ENCODE measurements at places on chromosomes 1 and 21.

DNA sequence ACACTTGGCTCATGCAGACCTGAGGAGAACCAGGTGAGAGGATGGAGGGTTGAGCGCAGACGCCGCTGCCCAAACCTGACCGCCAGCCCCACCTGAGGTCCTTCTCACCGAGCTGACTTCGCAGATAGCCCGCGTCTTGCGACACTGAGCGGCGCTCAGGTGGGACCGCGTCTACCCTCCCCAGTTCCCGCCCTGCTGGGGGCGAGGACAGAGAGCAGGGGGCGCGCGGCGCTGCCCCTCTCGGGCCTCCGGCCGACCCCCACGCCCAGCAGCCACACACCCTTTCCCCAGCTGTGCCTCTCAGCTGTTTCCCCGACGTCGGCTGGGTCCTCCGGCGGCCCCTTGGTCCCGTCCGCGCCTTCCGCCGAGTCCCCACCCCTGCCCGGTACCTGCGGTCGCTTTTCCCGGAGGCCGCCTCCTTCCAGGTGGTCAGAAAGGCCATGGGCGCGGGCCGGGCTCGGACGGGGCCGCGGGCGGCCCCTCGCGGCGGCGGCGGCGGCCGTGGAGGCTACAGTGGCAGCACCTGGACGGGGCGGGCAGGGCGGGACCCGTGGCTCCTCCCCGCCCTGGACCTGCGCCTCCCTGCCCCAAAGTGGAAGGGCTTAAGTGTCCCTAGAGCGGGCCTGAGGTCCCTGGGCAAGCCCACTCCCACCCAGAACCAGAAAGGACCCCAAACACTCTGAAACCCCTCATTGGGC is 14.4 kb upstream of the TTC39A start:
- peaks cover 27% of the 10 kb centered on the region for H3K27me3 ChIP-seq
- DNase-seq: no peak
- H3K36me3 ChIP-seq: no peaks in the 10 kb centered on the region

DNA sequence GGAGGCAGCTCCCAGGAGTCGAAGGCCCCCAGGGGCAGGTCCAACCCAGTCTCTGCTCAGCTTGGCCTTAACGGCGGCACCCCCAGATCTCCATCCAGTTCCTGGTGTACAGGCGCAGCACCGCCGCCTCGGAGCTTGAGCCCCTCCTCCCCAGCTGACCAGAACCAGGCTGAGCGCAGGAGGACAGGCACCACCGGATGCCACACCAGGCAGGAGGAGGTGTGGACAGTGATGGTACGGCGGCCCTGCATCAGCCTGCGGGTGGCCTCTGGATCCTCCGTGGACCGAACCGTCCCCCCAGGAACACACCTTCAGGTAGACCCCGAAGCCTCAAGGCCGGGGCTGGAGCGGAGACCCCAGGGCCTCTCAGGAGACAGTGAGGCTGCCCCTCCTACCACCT is 16.4 kb downstream of the SLC66A1 start:
- DNase-seq: no peak

DNA sequence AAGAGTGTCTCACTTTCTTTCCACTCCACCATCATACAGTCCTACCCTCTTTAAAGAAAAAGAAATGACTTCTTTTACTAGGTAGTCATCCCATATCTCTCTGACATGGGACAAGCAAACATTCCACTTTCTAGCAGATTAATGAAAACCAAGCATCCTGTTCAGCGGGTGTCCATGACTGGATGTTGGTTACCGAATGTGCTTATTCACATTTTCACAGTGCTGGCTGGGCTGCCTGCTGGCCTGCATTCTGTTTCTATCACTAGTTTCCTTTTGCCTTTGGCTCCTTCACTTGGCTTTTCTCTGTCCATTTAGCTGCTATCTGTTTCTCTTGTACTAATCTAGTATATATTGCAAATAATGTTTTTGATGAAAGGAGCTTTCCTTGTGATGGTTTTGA is 598.4 kb downstream of the RWDD3 start:
- no peak overlapping the region for H3K27ac ChIP-seq
- DNase-seq: no peak
- H3K36me3 ChIP-seq: no peaks in the 10 kb centered on the region
- no peaks in the 10 kb centered on the region for H3K4me1 ChIP-seq
- no peak overlapping the region for H3K4me3 ChIP-seq

DNA sequence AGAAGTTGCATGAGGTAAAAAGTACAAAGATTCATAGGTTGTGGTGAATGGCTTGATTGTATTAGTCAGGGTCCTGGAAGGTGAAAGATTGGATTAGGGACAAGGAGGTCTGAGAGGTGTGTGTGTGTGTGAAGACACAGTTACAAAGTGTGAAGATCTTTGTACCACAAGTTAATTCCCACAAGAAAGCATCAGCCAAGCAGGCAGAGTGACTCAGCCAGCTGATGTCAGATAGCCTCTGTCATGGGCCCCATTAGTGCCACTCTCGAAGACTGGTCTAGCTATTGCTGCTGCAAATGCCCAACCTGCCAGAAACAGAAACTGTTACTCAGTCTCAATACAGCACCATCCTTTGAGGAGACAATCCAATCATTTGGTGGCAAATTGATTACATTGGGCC is 96.5 kb downstream of the DTL start:
- H3K4me1 ChIP-seq: no peaks in the 10 kb centered on the region
- H3K36me3 ChIP-seq: no peaks in the 10 kb centered on the region
- H3K4me3 ChIP-seq: no peak overlapping the region

GRCh38 chr1:18805150-18805879 is 54.1 kb downstream of the TAS1R2 start:
- DNase-seq: no peak
- no peak overlapping the region for H3K27ac ChIP-seq

DNA sequence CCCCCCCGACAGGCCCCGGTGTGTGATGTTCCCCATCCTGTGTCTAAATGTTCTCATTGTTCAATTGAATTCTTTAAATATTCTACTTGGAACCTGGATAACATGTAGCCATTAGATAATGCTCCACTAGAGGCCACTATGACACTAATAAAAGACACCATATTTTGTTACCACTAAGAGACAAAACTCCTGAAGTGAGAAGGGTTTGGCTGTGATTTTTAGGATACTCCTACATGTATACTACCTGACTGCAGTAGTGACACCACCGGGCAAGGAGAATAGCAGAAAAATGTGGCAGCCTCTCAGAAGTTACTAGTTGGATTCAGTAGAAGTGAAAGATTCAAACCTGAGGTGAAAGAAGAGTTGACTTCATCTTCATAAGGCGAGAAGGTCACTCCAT is 36.0 kb downstream of the F5 start:
- H3K36me3 ChIP-seq: no peaks in the 10 kb centered on the region
- no peaks in the 10 kb centered on the region for H3K27me3 ChIP-seq
- DNase-seq: no peak
- H3K4me3 ChIP-seq: no peak overlapping the region
- no peak overlapping the region for H3K27ac ChIP-seq

GRCh38 chr21:33866826-33867225 is 48.8 kb downstream of the ATP5PO start:
- no peak for DNase-seq
- H3K36me3 ChIP-seq: no peaks in the 10 kb centered on the region
- no peaks in the 10 kb centered on the region for H3K4me1 ChIP-seq
- H3K27ac ChIP-seq: no peak overlapping the region
- H3K4me3 ChIP-seq: no peak overlapping the region

DNA sequence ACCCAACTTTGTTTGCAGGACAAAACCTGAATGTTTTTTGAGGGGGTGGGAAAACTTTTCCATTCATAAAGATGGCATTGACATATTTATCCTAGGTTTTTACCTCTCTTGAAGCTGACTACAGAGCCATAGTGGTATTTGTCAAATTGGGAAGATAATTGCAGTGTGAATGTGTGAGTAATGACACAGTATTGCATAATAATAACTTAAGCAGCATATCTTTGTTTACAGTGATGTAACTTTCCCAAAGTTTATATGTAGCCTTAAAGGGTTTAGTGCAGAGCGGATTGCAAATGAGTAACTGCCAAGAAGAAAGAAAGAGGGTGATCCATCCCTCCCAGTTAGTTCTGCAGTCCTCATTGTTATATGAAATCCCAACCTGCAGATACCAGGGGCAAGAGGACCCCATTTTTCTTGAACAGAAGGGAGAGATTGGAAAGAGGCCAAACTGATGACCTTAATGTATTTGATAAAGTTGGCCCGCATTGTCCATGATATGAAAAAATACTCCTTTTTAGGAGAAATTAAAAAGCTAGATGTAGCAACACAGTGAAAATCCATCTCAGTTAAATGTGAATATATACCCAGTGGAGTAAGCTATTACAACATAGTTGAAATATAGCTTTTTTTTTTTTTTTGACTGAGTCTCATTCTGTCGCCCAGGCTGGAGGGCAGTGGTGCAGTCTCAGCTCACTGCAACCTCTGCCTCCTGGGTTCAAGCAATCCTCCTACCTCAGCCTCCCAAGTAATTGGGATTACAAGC is 23.7 kb upstream of the NFIA start:
- H3K27me3 ChIP-seq: no peaks in the 10 kb centered on the region
- no peak overlapping the region for H3K4me3 ChIP-seq
- H3K4me1 ChIP-seq: peaks cover 23% of the 10 kb centered on the region
- DNase-seq: no peak
- H3K27ac ChIP-seq: no peak overlapping the region

GRCh38 chr1:1361982-1362423 is 3.6 kb upstream of the MXRA8 start:
- H3K27me3 ChIP-seq: peaks cover 27% of the 10 kb centered on the region
- H3K4me3 ChIP-seq: no peak overlapping the region
- H3K36me3 ChIP-seq: no peaks in the 10 kb centered on the region

DNA sequence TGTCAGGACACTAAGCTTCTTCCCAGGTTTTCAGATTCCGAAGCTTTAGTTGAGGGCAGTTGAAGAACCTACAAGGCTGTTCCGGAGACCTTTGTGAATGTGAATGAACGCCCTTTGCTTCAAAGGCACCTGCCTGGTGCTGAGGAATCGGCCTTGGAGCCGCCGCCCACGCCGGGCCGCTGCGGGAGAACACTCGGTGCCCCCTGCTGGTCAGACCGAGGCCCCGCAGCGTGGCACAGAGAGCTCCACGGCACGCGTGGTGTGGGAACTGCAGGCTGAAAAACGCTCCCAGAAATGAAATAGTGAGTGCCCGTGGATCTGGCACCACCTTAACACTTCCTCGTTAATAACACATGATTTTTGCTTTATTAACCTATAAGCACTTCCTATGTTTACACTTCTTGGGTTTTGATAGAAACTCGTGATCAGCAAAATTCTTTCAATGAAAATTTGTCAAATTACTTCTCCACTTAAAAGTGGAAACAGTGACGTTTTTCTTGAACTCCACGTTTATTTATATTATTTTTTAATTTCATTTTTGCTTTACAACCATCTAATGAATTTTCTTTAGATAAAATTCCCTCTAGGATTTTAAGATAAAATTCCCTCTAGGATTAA is 460.6 kb downstream of the DSCAM start:
- no peaks in the 10 kb centered on the region for H3K27me3 ChIP-seq
- peak; percentile 58 for DNase-seq
- H3K4me1 ChIP-seq: no peaks in the 10 kb centered on the region
- no peaks in the 10 kb centered on the region for H3K36me3 ChIP-seq
- H3K4me3 ChIP-seq: no peak overlapping the region
- H3K27ac ChIP-seq: no peak overlapping the region

DNA sequence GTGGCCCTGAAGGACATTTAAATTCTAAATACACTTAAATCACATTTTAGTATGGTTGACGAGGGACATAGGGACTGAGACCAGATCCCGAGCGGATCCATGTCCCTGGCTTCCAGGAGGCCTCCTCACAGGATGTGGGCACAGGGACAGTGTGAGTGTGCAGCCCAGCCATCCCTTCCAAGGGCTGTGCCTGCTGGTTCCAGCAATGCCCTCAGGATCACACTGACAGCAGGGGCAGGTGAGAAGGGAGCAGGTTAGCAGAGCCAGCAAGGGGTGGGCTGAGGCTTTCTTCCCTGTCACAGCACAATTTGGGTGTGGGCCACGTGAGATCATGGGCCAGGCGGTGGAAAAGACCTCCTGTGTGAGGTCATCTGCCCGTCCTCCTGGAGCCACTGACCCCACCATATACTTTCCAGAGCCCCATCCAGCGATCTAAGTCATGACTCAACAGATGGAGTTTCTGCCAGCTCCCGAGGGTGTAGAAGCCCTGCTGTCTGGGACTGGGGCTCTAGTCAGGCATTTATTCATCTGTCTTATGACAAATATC is 37.0 kb upstream of the PRSS38 start:
- H3K4me3 ChIP-seq: no peak overlapping the region
- H3K4me1 ChIP-seq: peaks cover 15% of the 10 kb centered on the region
- H3K36me3 ChIP-seq: peaks cover 37% of the 10 kb centered on the region
- H3K27me3 ChIP-seq: no peaks in the 10 kb centered on the region
- no peak for DNase-seq
- H3K27ac ChIP-seq: no peak overlapping the region

DNA sequence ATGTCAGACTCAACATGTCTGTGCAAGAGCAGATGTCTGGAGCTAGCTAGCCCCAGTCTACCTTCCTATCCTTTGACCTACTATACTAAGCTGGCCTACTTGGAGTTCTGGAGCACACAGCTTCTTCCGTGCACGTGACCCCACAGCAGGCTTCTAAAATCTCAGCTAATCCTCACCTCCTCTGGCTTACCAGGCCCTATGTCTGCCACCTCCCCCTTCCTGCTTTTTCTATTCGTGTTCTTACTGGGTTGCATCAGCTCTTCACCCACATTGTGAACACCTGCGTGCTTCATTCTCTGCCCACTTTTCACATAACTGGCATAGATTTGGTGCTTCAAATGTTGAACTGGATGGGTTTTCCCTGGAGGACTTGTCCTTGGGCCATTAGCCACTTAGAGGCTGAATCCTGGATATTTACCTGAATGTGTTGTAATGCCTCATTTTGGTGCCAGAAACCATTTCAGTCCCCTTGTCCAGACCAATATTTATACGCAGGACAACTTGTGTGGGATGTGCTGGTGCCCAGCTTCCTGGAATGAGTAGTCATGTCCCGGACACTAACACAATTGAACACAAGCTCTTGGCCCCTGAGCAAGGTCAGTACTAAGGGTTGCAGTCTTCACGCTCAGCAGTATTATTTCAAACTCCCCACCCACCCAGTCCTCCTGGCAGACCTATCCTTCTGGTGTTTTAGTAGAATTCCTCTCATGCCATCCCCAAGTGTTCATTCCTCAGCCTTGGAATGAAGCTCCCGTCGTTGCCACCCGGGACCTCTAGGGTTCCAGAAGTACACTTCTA is 24.0 kb downstream of the TENT5C start:
- H3K4me3 ChIP-seq: no peak overlapping the region
- no peak for DNase-seq
- no peaks in the 10 kb centered on the region for H3K36me3 ChIP-seq
- H3K27me3 ChIP-seq: no peaks in the 10 kb centered on the region

DNA sequence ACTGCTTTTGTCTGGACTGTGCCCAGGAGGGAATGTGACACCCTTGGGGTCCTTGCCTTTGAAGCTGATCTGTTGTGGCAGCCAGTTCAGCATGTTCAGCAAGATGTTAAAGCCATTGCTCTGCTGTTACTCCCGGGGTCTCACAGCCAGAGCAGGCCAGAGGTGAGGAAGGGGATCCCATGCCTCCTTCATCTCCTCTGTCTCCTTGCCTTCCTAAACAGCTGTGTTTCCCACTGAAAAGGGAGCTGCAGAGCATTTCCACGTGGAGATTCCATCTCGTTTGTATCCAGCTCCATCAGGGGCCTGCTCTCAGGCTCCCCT is 135.8 kb upstream of the COL6A1 start:
- H3K27me3 ChIP-seq: no peaks in the 10 kb centered on the region
- DNase-seq: no peak
- no peak overlapping the region for H3K4me3 ChIP-seq
- peaks cover 15% of the 10 kb centered on the region for H3K4me1 ChIP-seq
- H3K36me3 ChIP-seq: no peaks in the 10 kb centered on the region

GRCh38 chr1:53559391-53559815 is 100.2 kb downstream of the DMRTB1 start:
- no peaks in the 10 kb centered on the region for H3K4me1 ChIP-seq
- peaks cover 12% of the 10 kb centered on the region for H3K27me3 ChIP-seq
- no peak overlapping the region for H3K4me3 ChIP-seq
- no peak overlapping the region for H3K27ac ChIP-seq

- no peaks in the 10 kb centered on the region for H3K36me3 ChIP-seq
- peaks cover 11% of the 10 kb centered on the region for H3K4me1 ChIP-seq
- no peaks in the 10 kb centered on the region for H3K27me3 ChIP-seq
Measured at GRCh38 chr1:52706941-52707926, 9.1 kb upstream of the COA7 start.

Data from heart right ventricle (tissue), 16 donors.